ENCODE measurements at places on chromosomes 7 and 10. TPM values are rescaled to one million over a fixed set of nuclear protein-coding genes. Genes with fewer than 3 reads are reported as not detected.

DNA sequence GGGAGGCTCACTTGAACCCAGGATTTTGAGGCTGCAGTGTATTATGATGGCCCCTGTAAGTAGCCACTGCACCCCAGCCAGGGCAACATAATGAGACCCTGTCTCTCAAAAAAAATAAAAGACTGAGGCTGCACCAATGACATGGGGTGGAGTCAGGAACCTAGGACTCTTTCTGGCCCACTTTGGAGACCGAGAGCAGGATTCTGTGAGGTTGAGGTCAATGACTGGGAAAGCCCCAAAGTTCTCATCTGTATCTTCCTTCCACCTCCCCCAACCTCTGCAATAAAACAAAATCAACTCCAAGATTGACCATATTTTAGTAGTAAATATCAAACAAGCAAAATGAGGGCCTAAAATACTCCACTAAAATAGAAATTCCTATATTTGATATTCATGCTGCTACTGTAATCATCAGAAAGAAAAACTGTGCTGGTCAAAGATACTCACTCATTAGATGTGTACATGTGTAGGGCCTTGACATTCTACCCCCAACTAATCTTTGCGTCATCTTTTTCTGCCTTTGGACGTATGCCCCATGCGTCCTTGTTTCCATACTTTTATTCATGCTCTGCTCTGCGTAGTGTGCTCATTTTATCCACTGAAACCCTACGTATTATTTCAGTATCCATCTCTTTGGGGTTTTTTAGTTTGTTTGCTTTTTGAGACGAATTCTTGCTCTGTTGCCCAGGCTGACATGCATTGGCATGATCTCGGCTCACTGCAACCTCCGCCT is 23.8 kb downstream of the WBP1L start:
- no peaks in the 10 kb centered on the region for H3K27me3 ChIP-seq
- H3K27ac ChIP-seq: no peak overlapping the region
- no peaks in the 10 kb centered on the region for H3K36me3 ChIP-seq
- H3K4me3 ChIP-seq: no peak overlapping the region

ZCWPW1 gene
- 2.1 TPM for total RNA-seq

- no peaks in the 10 kb centered on the region for H3K27me3 ChIP-seq
- no peak overlapping the region for H3K4me3 ChIP-seq
- H3K36me3 ChIP-seq: no peaks in the 10 kb centered on the region
- H3K4me1 ChIP-seq: peaks cover 42% of the 10 kb centered on the region
Observed at GRCh38 chr10:63137306-63137705, 4.2 kb downstream of the NRBF2 start.

- H3K27me3 ChIP-seq: no peaks in the 10 kb centered on the region
- no peak for DNase-seq
- no peaks in the 10 kb centered on the region for H3K36me3 ChIP-seq
- no peak overlapping the region for H3K4me3 ChIP-seq
- H3K27ac ChIP-seq: peak overlapping the region; percentile 88
- H3K4me1 ChIP-seq: peaks cover 93% of the 10 kb centered on the region
Observed at GRCh38 chr7:55128693-55129394, 110.0 kb downstream of the EGFR start.

- peak overlapping the region; percentile 91 for H3K27ac ChIP-seq
- H3K27me3 ChIP-seq: no peaks in the 10 kb centered on the region
- peaks cover 11% of the 10 kb centered on the region for H3K36me3 ChIP-seq
- peak overlapping the region; percentile 97 for H3K4me3 ChIP-seq
- no peak for DNase-seq
- H3K4me1 ChIP-seq: no peaks in the 10 kb centered on the region
Observed at GRCh38 chr7:43869867-43870240, 537 bp upstream of the MRPS24 start.

EVX1 gene
- not detected for total RNA-seq

GRCh38 chr7:16916738-16917137 is 35.0 kb upstream of the AGR3 start:
- H3K36me3 ChIP-seq: no peaks in the 10 kb centered on the region
- no peak for DNase-seq
- no peaks in the 10 kb centered on the region for H3K4me1 ChIP-seq
- H3K4me3 ChIP-seq: no peak overlapping the region
- no peak overlapping the region for H3K27ac ChIP-seq

DNA sequence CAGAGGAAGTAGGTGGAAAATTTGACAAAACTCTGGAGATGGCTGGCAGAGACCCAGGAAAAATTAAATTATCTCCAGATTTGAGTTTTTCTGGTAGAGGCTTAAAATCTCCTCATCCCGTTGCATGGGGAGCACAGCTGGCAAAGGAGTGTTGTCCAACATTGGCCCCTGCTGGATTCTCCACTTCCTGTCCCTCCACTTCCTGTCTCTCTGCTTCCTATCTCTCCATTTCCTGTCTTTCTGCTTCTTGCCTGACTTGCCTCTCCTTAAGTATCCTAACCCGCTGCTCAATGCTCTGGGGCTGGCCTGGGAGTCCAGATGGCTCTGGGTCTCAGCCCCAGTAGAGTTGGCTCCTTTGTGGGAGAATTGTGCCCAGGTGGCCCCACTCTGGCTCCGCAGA is 65.8 kb upstream of the EMX2 start:
- DNase-seq: no peak
- no peak overlapping the region for H3K4me3 ChIP-seq
- no peaks in the 10 kb centered on the region for H3K27me3 ChIP-seq
- no peaks in the 10 kb centered on the region for H3K36me3 ChIP-seq
- H3K4me1 ChIP-seq: no peaks in the 10 kb centered on the region

FAM25G gene
- total RNA-seq: not detected

- no peak overlapping the region for H3K4me3 ChIP-seq
- no peak overlapping the region for H3K27ac ChIP-seq
- no peaks in the 10 kb centered on the region for H3K27me3 ChIP-seq
- no peaks in the 10 kb centered on the region for H3K36me3 ChIP-seq
- H3K4me1 ChIP-seq: no peaks in the 10 kb centered on the region
Observed at GRCh38 chr7:65276822-65277221, 96.8 kb upstream of the ZNF92 start.

GRCh38 chr10:88127766-88128165 is 264.3 kb downstream of the PTEN start:
- no peak overlapping the region for H3K27ac ChIP-seq
- H3K27me3 ChIP-seq: no peaks in the 10 kb centered on the region
- no peak for DNase-seq

- no peaks in the 10 kb centered on the region for H3K36me3 ChIP-seq
- no peak overlapping the region for H3K4me3 ChIP-seq
- no peaks in the 10 kb centered on the region for H3K27me3 ChIP-seq
- no peak overlapping the region for H3K27ac ChIP-seq
- H3K4me1 ChIP-seq: no peaks in the 10 kb centered on the region
- DNase-seq: no peak
Observed at GRCh38 chr7:19275000-19275399, 129.8 kb upstream of the FERD3L start.

DNA sequence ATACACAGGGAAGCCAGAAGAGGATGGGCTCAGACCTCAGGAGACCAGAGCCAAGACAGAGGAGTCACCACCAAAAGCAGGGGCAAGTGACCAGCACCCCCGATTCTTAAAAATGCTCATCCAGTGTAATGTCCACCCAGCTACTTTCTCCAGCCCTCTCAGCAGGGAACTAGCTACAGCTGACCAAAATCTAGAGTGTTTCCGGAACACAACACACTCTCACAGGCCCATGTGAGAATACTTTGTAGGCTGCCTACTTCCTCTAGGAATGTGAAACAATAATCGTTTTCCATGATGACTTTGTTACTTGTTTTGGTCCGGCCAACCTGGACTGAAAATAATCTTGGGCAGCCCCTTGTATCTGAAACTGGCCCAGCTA is 14.5 kb downstream of the PSAP start:
- no peak overlapping the region for H3K4me3 ChIP-seq
- peaks cover 24% of the 10 kb centered on the region for H3K36me3 ChIP-seq
- DNase-seq: no peak
- peak overlapping the region; percentile 78 for H3K27ac ChIP-seq

DNA sequence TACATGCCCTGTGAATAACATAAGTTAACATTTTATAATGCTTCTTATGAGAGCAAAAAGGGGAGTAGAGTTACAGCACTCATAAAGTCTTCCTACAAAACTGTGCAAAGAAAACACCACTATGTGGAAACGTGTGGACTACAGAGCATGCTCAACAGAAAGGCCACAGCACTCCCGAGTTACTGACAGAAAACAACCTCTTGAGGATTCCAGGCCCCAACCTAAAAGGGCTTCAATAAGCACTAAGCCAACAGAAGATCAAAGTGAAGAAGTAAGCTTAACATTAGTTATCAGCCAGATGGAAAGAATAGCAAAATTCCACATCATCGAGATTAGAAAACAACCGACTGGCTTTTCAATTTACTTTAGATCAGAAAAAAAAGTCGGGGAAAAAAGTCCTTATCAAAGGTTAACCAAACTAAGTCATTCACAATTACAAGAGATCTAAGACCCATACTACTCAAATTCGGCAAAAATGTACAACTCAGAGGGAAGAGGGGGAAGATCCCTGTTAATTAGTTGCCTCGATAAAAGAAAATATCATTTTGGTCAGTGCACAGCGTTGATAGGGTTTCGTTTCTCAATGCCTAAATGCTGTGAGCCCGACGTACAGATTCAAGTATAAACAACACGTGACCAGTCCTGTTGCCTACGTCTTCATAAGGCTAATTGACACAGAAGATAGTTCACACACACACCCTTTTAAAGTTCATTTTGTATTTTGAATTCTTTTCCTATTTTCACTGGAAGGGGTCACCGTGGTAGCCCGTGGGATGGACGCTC is 1.4 kb downstream of the KBTBD2 start:
- H3K27me3 ChIP-seq: no peaks in the 10 kb centered on the region
- no peaks in the 10 kb centered on the region for H3K36me3 ChIP-seq
- H3K4me3 ChIP-seq: peak overlapping the region; percentile 94
- H3K27ac ChIP-seq: peak overlapping the region; percentile 99
- DNase-seq: no peak

GRCh38 chr7:44629829-44630522 is 23.5 kb downstream of the OGDH start:
- peaks cover 21% of the 10 kb centered on the region for H3K36me3 ChIP-seq
- DNase-seq: no peak
- H3K27me3 ChIP-seq: no peaks in the 10 kb centered on the region
- H3K27ac ChIP-seq: peak overlapping the region; percentile 39

GRID2IP gene
- total RNA-seq: 0.28 TPM

DNA sequence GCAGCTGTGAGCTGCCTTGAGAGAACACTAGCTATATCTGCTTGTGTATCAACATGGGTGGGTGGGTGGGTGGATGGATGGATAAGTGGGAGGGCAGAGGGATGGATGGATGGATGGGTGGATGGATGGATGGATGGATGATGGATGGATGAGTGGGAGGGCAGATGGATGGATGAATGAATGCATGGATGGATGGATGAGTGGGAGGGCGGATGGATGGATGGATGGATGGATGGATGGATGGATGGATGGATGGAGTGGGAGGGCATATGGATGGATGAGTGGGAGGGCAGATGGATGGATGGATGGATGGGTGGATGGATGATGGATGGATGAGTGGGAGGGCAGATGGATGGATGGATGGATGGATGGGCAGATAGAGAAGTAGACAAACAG is 76.1 kb downstream of the MKI67 start:
- no peaks in the 10 kb centered on the region for H3K27me3 ChIP-seq
- H3K4me3 ChIP-seq: no peak overlapping the region
- H3K36me3 ChIP-seq: peaks cover 24% of the 10 kb centered on the region
- DNase-seq: no peak

DNA sequence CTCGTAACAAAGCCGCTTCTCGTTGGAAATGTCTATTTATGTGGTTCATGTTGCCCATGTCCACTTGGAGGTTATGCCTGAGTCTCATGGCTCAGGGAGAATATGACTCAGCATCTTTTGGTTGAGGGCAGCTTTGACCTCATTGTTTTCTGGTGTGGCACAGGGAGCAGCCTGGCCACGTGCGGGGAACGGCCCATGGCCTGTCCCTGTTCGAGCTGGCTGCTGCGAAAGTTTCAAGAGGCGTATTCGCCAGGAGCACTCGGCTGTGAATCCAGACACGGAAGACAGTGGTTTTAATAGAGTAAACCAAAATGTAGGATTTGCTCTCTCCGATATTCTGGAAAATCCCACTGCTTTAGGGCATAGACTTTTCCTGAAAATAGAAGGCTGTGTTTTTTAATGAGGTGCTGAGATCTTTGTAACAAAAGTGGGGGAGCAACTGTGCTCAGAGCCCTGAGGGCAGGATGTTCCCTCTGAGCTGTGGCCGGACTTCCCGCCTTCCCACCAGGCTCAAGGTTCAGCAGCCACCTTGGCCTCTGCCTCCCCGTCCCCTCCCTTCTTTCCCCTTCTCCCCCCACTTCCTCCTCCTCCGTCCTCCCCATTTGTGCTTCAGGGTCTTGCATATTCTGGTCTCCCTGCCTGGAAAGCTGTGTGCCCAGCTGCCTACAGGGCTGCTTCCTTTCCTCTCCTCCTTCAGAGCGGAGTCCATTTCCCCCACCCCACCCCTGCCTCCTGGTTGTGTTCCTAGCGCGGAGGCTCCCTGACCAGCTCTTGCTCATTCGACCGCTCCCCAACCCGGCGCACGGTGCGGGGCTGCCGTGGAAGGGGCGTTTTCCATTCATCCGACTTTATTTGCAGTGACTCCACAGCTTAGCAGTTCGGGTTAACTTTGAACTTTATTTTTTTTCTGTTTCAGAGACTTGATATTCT is 642.0 kb downstream of the SDK1 start:
- no peak overlapping the region for H3K27ac ChIP-seq
- no peak for DNase-seq
- no peaks in the 10 kb centered on the region for H3K4me1 ChIP-seq
- H3K27me3 ChIP-seq: no peaks in the 10 kb centered on the region

DNA sequence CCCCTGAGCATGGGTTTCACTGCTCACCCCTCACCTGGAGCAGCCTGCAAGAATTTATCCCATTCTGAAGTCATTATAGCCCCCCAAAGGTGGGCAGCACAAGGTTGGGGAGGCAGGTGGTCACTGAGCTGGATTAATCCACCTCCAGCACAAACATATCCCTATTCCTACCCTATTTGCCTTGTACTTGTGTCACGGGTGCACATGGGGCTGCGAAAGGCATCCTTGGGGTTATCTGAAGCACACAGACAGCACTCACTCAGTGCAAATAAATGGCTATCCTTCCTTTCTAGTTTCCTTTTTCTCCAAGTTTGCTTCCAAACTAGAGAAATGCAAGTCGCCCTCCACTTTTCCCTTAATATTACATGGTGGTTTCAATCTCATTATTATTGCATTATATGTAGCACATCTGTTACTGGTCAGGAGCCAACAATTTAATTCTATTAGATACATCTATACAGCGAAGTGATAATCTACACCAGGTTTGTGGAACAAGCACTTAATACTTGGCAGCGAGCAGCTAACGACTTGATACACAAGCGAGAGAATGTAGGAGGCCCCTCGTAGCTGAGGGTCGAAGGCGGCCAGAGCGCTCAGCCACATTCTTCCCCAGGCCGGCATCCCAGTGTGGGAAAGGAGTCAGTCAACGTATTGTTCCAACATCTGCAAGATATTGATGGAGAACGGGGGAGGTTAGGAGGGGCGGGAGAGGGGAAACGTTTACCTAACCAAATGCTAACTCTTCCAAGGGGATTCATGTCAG is 121.3 kb upstream of the HABP2 start:
- no peaks in the 10 kb centered on the region for H3K27me3 ChIP-seq
- H3K36me3 ChIP-seq: no peaks in the 10 kb centered on the region
- no peak for DNase-seq
- H3K4me1 ChIP-seq: no peaks in the 10 kb centered on the region

CPN1 gene
- total RNA-seq: not detected

VPS26A gene
- 19.3 TPM for total RNA-seq

FAM237B gene
- not detected for total RNA-seq

- H3K27me3 ChIP-seq: no peaks in the 10 kb centered on the region
- no peak for DNase-seq
- H3K4me1 ChIP-seq: peaks cover 6% of the 10 kb centered on the region
- H3K27ac ChIP-seq: no peak overlapping the region
Observed at GRCh38 chr7:82012453-82012852, 242.6 kb upstream of the HGF start.

Data from right atrium auricular region (tissue), 2 donors.